ENCODE measurements at places on chromosomes 12 and 14.
A peak's percentile ranks its signal among the peaks of the same experiment; 100 is the strongest.

DNA sequence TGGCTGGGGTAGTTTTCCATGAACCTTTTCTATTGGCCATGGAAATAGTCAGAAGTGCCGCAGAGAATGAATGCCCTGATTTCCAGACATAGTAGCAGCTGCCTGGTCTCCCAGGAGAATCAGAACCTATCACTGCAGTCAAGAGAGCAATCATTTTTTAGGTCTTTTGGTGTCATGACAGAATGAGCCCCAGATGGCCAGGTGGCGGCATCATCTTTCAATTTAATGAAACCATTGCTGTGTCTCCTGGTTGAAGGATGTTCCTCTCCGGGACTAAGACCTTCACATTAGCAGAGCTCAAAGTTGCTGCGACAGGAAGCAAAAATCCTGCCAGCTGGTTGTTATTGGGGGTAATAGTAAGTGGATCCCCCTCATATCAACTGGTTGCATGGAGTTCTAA, 18.8 kb downstream of the TNFAIP2 start:
- DNase-seq = no peak

DNA sequence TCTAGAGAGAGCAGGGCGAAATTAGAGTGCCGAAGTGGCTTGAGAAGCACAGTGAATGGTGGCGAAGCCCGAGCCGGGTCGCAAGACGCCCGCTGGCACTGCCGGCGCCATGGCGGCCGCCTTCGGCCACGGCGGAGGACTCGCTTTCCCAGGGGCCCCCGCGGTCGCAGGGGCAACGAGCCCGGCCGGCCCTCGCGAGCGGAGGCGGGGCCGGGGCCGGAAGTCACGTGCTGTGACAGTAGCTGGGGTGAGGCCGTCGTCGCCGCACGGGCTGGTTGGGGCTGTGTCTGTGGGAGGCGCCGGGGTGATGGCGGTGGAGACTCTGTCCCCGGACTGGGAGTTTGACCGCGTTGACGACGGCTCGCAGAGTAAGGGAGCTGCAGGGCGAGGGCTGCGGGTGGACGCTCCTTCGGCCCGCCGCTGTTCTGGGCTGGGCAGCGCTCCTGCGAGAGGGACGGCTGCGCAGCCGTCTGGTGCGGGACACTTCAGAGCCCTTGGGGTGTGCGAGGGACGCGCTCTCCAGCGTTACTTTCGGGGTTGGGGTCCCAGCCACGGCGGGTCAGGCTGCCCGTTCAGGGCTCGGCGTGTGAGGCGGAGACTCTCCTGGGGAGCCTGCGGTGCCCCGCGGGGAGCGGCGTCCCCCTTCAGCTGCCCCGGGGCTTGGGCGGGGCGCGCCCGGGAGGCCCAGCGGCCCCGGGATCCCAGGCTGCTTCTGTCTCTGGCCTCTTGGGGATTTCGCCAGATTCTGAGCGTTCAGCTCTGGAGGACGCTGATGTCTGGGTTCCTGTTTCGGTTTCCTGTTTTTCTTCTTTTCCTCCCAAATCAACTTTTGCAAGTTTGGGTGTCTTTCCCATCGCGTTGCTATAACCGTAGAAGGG, at the start of gene WASHC4:
WASHC4 (plus strand) TSS at position 238 of the 878 bp plus-strand sequence; CDS start at position 308, 70 bp downstream.
- peak; percentile 97 for DNase-seq

DNA sequence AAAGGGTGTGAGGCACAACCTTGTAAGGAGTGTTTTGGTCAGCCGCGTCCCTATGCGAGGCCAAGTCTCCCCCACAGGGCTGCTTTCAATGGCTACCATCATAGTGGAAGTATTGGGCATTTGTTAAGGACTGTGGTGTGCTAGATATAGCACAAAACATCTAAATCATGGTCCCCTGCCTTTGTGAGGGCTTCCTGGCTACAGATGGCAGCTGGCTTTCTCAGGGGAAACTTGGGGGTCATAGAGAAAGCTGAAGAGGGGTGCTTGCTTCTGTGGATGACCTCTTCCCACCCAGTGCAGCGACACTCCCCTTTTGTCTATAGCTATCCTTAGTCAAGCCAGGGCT, 315.8 kb downstream of the ZFP36L1 start:
- DNase-seq = no peak

- DNase-seq = peak; percentile 21
These were observed 629 bp downstream of the PRDM4 start for GRCh38 chr12:107760207-107760808.

DNA sequence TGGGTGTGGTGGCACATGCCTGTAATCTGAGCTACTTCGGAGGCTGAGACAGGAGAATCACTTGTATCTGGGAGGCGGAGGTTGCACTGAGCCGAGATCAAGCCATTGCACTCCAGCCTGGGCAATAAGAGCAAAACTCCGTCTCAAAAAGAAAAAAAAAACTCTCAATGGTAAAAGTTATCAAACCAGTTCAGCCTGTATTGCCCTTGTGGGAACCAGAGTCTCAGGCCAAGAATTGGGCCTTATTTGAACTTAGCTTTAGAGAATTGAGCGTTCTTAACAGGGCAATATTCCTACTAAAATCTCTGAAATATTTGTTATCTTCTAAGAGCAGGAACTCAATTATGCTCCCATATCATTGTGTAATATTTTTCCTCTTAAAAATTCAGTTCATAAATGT, 7.7 kb upstream of the MDM2 start:
- DNase-seq = no peak

- DNase-seq = no peak
These were observed 67.8 kb downstream of the CD163L1 start for GRCh38 chr12:7376196-7376595.

DNA sequence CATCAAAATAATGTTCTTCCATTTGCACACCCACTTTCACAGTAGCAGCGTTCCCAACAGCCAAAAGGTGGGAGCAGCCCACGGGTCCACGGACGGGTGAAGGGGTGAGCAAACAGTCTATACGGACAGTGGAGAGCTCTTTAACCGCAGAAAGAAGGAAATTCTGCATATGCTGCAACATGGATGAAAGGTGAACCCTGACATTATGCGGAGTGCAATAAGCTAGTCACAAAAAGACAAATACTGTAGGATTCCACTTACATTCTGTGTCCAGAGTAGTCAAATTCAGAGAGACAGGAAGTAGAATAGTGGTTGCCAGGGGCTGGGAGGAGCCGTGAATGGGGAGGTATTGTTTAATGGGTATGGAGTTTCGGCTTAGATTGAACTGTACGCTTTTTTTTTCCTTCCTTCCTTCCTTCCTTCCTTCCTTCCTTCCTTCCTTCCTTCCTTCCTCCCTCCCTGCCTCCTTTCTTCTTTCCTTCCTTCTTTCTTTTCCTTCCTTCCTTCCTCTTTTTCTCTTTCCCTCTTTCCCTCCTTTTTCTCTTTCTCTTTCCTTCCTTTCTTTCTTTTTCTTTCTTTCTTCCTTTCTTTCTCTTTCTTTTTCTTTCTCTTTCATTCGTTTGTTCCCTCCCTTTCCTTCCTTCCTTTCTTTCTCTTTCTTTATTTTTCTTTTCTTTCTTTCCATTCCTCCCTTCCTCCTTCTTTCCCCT, 15.8 kb upstream of the ANKRD9 start:
- DNase-seq = peak; percentile 35

DNA sequence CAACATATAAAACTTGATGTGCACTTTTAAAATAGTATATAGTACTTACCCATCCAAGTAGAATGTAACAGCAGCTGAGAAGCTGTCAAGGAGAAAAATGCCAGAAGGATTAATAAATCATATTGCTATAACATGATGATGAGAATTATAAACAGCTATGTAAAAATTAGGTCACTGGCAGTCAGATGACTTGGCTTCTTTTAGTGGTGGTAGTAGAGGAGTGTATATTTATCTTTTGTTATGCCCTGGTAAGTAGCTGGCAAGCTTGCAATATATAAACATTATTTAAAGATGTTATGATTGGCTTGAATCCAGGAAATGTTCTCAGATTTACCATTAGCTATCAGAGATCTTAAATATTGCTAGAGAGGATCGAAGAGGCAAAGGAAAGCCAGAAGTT, 471.0 kb upstream of the MGAT4C start:
- no peak for DNase-seq

DNA sequence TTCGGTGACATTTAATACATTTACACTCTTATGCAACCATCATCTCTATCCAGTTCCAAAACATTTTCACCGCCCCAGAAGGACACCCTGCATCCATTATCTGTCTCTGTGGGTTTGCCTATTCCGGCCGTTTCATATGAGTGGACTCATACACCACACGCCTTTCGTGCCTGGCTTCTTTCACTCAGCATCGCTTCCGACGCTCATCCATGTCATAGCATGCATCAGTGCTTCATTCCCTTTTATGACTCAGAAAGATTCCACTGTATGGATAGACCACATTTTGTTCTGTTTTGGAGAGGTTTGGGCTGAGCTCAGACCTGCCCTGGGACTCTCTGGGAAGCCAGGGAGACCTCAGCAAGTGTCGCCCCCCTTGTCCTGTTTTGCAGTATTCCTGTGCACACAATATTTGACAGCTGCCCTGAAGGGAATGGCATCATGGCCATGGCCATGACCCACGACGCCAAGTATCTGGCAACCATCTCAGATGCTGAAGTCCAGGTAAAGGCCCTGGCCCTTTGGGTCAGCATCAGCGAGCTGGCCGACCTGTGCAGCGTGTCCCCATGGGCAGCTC, 23.8 kb downstream of the CFAP251 start:
- no peak for DNase-seq

DNA sequence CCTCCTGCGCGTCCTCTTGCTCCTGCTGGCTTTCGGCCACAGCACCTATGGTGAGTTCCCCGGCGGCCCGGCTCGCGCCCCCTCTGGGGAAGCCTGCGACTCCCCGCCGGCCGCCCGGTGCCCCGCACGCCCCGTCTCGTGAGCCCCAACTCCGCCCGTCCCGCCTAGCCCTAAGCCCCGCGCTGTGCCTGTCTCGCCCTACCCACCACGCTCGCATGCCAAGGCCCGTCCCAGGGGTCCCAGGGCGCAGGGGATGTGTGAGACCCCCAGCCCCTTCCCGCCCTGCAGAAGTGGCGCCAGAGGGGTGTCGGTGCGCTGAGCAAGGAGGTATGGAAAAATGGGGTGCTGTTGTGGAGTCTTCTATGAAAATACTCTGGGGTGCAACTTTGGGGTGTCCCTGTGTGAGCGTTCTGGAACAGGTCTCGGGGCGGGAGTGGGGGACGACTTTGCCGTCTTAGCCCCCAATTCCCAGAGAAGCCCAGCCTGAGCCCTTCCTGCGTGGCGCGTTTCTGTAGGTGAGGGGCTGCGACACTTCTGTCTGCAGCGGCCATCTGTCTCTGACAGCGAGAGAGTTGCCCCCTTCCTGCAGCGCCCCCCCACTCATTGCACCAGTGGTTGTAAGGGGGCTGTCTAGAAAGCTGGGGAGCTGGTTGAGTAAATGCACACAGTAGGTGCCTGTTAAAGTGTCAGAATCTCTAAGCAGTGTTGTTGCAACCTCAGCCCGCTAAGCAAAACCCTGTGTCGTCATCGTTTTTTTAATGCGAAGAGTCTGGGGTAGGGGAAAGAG, 587 bp downstream of the DLK1 start:
- no peak for DNase-seq

- peak; percentile 34 for DNase-seq
These were observed 241.4 kb upstream of the PDZRN4 start for GRCh38 chr12:40946612-40947194.

DNA sequence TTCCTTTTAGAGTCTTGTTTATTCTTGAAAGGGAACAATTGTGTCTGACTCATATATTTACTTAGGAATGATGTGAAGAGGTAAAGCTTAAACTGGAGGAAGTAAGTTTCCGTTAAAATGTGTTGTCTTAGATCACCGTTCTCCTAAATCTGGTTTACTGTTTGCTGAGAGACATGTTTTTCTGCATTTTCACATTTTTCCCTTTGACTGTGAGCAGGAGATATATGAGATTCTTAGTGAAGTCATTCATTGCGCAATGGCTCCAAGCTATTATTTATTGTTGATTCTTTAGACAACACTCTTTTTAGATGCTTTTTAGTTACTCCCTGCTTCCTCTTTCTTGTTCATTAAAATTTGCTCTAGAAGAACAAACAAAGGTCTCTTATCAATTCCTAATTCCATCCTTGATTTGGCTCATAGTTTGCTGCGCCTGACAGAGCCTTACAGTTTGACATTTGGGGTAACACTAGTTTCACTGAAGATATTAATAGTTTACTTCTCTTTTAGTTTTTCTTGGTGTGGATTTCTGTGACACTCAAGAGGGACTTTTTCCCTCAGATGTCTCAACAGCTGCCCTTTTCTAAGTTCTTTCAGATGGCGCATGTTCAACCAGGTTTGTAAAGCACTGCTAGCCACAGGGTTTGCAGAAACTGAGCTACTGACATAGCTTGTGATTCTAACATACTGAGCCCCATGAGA, 11.4 kb downstream of the CLECL1 start:
- DNase-seq = peak; percentile 83

- DNase-seq = peak; percentile 94
These were observed at the start of gene RPL6 for GRCh38 chr12:112409064-112409905. Gene RPL6 (minus strand): TSS chr12:112409605. CDS start chr12:112408656, 949 bp downstream.

- no peak for DNase-seq
These were observed 57.8 kb downstream of the C14orf132 start for GRCh38 chr14:96096639-96097610.

- peak; percentile 4 for DNase-seq
These were observed 130.4 kb downstream of the GRIP1 start for GRCh38 chr12:66548338-66549049.

GRCh38 chr14:101007004-101007614, 103.6 kb upstream of the RTL1 start:
- DNase-seq = no peak

Measured in suppressor macrophage treated with lipopolysaccharide for 4 hours (primary cell).